ENCODE measurements at places on chromosomes 12 and 14.

- no peak for DNase-seq
Observed at GRCh38 chr12:72178871-72179270, 93.3 kb upstream of the TRHDE start.

DNA sequence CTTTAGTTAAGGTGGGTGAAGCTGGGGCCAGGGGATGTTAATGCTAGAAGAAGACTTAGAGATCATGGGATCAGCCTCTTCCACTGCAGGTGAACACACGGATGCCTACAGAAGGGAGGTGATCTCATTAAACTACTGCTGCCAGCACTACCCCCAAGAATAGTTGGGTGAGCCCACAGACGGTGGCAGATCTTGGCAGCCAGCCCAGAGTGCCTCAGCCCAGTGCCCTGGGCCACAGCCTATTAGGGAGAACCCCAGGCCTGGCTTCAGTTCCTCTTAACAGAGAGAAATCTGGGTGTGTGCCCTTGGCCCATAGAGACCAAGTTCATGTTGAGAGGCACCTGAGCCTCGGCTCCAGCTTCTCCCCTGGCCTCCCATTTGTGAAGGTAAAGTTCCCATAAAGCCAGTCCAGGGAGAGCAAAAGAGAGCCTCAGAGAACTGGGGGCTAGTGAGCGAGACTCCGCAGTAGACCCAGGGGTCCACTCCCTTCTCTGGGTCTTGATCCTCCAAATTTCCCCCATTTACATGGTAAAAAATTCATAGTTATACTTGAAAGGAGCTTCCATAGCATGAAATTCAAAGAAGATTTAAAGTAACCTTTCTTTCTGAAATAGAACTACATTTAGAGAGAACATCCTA lies 125.0 kb upstream of the CCND2 start:
- no peak for DNase-seq

DNA sequence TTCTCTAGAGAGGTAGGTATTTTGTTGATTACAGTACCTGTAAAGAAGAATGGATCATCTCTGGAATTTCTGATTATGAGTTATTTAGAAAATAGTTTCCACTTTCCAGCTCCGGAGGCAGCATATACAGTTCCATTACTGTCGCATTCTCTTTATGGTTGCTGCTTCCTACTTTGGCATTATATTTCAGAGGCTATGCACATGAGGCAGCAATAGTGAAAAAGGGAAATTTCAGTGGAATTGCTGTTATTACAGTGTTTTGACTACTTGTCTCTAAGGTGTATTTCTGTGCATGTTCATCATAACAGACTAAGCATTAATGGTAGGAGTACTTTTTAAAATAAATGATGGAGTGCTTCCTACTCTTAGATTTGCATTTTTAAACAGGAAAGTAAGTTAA lies 10.2 kb downstream of the GNG2 start:
- DNase-seq = no peak

DNA sequence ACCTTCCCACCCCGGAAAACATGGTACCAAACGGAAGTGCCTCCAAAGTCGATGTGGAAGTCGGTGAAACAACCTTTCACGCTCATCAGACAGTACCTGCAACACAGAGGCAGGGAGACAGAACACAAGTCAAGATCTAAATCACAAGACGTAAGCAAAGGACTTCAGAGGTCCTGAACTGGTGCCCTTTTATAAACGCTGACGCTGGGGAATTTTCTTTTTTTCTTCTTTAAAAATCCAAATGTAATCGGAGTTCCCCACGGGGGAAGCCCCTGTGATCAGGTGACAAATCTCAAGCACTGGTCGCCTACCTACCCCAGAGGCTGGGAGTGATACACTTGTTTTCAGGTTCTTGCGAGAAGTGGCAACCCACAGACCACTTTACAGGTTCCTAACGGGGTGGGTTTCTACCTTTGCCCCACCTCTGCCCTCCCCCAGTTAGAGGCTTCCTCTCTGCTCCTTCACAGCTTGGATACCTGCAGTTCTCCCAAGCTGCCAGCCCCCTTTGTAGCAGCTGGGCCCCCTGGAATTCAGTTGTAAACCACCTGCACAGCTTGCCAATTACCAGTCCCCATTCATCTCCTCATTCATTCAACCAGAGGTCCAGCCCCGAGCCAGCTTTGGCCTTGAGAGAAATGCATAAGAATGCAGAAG lies 46.2 kb downstream of the KDM2B start:
- no peak for DNase-seq

DNA sequence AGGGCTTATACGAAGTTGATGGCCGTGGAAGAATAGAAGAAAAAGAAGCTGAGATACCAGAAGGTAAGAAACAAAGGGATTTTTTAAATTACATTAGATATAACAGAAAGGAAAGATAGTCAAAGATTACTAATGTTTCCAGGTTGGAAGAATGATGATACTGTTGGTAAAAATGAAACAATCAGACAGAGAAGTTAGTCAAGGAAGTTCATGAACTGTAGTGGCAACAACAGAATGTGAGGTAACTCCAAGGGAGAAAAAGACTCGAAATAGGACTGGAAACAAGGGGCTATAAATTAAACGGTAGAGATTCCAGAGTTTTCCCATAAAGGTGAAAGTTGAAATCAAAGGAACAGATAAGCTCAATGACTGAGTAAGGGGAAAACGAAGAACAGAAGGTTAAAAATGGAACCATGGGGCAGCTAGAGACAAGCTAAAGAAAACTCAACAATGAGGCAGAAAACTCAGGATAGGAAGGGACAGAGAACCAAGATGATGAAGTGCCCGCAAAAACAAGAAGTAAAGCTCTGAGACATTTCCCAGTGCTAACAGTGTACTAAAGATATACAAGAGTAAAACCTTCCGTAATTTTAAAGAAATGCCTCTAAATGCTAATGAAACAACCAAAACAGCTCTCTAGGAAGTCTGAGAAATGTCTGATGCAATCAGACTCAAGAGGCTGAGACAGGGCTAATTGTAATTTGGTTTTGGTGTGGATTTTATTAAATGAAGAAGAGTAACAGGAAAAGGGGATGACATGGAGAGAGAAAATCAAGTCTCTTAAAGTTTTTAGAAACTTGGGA lies 70.0 kb downstream of the PPP2R5E start:
- no peak for DNase-seq

DNA sequence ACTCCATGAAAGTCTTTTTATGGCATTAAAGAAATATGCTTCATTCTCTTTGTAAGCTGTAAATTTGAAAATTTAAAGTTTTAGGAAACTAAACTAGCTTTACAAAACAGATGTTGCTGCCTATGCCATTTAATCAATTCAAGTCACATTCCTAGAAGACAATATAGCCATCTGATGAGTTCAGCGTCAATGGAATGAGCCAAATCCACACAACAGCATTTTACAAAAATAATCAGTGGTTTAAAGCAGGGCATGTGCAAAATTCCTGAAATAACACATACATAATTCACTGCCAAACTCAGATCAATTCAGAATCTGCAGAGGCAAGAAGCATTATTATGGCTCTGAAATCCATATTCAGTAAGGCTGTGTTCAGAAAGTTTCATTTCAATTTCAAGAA lies 75.6 kb downstream of the MED13L start:
- DNase-seq = no peak

DNA sequence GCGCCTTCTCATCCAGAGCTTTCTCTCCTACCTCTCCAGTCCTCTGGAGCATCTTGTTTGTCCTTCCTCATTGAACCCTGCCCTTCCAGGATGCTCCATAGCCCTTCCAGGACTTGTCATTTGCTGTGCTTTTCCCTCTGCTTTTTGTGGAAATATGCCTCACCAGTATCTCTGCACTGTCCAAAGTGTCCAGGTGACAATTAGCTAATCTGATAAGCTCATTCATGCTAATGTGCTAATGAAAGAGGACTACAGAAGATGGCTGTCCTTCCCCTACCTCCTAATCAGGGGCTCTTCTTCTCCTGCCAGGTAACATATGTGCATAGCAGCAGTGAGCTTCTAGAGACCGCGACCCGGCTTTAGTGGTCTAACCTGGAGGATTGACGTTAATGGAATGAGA lies 58.4 kb upstream of the OTX2 start:
- no peak for DNase-seq
